Ovary (tissue), 10 donors: ENCODE measurements at places on chromosomes 5 and 9. TPM values are rescaled to one million over a fixed set of nuclear protein-coding genes. Genes with fewer than 3 reads are reported as not detected.

DNA sequence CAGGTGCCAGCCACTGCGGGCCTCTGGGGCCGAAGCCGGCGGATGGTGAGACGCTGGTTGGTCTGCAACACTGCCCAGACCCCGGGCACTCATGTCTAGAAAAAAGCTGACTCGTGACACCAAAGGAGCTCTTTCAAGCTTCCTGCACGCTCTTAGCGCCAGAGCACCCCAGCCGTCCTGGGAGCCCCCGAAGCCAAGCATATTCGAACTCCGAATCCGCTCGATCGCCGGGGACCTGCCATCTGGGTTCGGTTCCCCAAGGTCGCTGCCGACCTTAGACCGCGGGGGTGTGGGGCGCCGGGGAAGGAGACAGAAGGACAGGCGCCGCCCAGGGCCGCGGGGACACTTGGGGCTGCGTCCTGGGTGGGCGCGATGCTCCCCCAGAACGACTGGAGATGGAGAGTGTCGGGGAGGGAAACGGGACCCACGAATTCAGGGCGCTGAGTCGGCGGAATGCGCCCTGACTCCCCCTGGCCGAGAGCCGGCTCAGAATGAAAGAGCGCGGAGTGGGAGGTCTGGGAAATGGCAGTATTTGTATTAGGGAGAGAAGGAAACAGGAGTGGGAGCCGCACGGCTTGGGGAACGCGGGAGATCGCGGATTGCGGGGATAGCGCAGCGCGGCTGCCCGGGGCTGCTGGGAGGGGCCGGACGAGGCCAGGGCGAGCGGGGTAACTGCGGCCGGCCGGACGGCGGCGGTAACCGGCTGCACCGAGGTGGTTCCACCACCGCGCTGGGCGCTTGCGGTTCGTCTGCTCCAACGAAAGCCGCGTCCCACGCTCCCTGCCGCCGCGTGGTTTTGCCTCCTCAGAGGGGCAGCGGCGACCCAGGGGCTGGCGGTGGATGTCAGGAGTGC, 20.1 kb upstream of the MARCHF6 start:
- peak; percentile 35 for DNase-seq

CENPH gene
- 5.1 TPM for total RNA-seq

ANKDD1B gene
- 0.45 TPM for total RNA-seq

DNA sequence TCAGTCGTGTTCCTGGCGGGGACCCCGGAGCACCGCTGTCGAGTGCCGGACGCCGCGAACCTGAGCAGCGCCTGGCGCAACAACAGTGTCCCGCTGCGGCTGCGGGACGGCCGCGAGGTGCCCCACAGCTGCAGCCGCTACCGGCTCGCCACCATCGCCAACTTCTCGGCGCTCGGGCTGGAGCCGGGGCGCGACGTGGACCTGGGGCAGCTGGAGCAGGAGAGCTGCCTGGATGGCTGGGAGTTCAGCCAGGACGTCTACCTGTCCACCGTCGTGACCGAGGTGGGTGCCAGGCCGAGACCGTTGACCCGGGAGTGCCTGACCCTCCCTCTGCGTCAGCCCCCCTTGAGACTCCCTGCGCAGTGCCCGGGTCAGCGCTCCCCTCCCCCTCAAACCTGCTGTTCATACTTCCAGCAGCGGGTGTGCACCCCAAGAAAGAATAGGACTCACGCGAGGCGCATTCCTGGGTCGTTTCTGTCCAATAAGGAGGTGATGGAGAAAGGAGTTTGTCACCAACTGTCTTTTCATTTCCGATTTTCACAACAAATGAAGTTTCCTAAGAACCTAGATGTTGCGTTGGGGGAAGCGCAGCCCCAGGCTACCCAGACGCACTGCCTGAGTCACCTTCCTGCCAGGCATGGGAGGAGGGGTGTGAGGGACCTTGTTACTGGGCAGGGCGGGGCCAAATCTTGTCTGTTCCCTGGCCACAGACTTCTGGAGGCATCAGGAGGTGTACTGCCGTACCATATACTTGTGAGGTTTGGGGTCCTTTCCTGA, 722 bp downstream of the SLC22A4 start:
- peak; percentile 66 for DNase-seq

DMAC1 gene
- total RNA-seq: 48.4 TPM

DNA sequence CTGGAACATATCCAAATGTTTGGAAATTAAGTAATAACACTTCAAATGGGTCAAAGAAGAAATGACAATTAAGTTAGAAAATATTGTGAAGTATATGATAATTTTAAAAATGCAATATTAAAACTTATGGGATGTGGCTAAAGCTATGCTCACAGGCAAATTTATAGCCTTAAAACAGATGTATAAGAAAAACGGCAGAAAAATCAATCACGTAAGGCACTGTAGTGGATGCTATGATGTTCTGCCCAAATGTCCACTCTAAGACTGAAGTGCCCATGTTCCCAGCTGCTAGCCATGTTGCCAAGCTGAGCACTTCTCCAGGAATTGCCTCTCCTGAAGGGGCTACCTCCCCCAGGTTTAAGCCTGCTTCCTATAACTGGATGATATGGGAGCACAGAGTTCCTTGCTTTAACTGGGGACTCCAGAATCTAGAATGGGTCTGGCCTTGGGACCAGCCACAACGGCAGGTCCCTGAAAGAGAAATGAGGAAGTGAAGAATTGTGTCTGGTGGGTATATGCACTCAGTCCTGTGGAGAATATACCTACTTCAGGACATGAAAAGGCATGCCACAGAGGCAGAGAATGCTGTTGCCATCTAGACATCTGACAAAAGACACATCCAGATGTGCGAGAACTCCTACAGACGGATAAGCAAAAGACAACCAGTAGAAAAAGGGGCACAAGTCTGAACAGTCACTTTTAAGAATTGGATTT, 78.2 kb upstream of the RXRA start:
- DNase-seq: no peak

- DNase-seq: no peak
Observed at GRCh38 chr5:63141591-63141990, 563.0 kb downstream of the LRRC70 start.

FOXI1 gene
- total RNA-seq: not detected

- DNase-seq: no peak
Observed at GRCh38 chr5:111198281-111198966, 25.8 kb upstream of the CAMK4 start.

DNA sequence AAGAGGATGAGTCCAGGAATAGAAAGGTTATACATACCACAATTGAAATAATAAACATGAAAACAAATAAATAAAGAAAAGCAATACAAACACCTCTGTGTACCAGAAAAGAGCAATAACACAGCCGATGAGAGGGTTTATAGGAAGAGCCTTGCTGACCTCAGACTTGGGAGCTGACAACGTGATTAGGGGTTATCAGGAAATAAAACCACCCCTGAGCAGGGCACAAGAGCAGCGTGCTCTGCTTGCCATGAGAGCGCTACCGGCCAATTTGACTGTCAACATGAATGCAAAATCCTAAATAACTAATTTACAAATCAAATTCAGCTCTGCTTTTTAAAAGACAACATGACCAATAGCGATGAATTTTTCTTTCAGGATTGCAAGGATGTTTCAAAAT, 2.6 kb upstream of the FREM1 start:
- no peak for DNase-seq

GRCh38 chr9:130900701-130901497, 4.3 kb upstream of the QRFP start:
- no peak for DNase-seq
